Stimulated activated CD8-positive, alpha-beta memory T cell treated with anti-CD3 and anti-CD28 coated beads, Interleukin-4, amount 100 ng/mL, for 1 hour (primary cell): ENCODE measurements at places on chromosomes 11 and 22.

GRCh38 chr11:100961633-100962032, 168.0 kb downstream of the PGR start:
- DNase-seq: no peak

DNA sequence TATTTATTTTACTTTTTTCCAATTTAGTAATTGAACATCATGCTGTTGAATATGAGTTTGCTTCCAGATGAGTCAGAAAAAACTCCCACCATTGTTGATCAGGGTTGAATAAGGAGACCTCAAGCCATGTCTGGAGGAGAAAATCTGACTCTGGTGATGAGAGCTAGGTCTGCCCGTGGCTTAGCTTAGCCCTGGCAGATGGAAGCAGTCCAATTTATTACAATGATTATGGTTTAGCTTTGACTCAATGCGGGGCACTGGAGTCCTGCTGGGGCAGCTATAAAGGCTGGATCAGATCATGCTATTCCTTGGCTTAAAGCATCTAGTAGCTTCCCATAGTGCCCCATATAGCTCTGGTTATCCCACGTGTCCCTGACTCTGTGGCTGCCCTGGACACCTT, 506.5 kb downstream of the MN1 start:
- no peak for DNase-seq

- DNase-seq: no peak
These were observed 64.8 kb downstream of the RAB30 start for GRCh38 chr11:83006877-83007330.

GRCh38 chr11:129224538-129224937, 32.4 kb upstream of the ARHGAP32 start:
- DNase-seq: no peak
